ENCODE measurements at places on chromosomes 11 and 22.

GRCh38 chr11:60905047-60905446 is 1.3 kb downstream of the PRPF19 start:
- no peak for DNase-seq

DNA sequence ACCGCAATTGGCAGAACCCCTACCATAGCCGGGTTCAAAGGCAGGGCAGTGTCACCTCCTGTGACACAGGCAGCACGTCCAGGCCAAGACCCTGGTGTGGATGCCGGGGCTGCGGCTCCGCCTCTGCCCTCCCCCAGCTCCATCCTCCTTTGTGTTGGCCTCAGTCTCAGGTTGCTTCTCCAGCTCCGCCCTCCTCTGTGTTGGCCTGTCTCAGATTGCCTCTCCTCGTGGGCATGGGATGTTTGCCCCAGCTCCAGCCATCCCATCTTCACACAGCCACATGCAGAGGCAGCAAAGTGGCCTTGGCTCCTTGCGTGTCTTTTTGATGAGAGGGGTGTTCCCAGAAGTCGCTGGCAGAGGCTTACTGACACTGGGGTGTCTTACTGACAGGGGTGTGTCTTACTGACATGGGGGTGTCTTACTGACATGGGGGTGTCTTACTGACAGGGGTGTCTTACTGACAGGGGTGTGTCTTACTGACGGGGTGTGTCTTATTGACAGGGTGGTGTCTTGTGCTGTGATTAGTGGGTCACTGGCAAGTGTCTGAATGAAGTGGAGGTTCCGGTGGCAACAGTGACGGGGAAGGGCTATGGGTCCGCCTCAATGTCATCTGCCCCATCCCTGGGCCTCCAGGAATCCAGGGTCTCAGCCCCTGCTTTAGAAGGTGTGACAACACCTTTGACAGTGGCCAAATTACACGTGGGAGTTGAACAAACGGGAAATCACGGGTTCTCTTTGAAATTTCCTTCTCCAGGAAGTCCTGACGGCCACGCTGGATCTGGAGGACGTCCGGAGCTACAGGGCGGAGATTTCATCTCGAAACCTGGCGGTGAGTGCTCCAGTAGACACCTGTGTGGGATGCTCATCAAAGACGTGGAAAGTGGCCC is 24.9 kb downstream of the NADSYN1 start:
- no peak for DNase-seq

GRCh38 chr11:104763930-104764709 is 134.1 kb downstream of the CASP12 start:
- DNase-seq = no peak

GRCh38 chr11:112247201-112247600 is 13.5 kb downstream of the PLET1 start:
- DNase-seq = no peak

Measured in activated naive CD8-positive, alpha-beta T cell treated with anti-CD3 and anti-CD28 coated beads, Interleukin-2, amount 50 U/mL, for 16 hours (primary cell).